Endodermal cell (in vitro differentiated cells): ENCODE measurements at places on chromosomes 16 and 17. TPM values are rescaled to one million over a fixed set of nuclear protein-coding genes. Genes with fewer than 3 reads are reported as not detected.

DNA sequence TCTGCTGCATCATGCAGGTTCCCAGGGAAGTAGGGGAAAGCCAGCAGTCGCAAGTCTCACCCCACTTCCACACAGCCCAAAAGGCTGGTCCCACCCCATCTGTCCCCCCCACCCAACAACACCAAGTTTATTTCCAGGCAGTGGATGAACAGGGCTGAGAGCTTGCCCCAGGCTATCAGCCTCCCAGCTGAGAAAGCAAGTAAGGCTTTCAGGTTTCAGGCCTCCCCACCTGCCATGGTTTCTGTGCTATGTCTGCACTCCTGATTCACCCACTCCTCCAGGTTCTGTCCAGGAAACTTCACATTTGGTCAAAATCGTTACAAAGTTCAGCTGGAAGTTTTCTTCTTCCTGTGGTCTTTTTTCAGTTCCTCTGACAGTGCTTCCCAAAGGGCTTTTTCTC, 97.5 kb upstream of the HS3ST3A1 start:
- DNase-seq = no peak
- no peak overlapping the region for H3K27ac ChIP-seq
- no peaks in the 10 kb centered on the region for H3K36me3 ChIP-seq
- H3K4me1 ChIP-seq = no peaks in the 10 kb centered on the region
- H3K4me3 ChIP-seq = no peak overlapping the region

FBXO39 gene
- 0.29 TPM in 2 of 3 replicates, not detected in the other for total RNA-seq

GRCh38 chr16:89922477-89922883, 662 bp upstream of the TUBB3 start:
- peak; percentile 92 for DNase-seq
- H3K36me3 ChIP-seq = peaks cover 2% of the 10 kb centered on the region

- H3K4me3 ChIP-seq = no peak overlapping the region
- H3K27ac ChIP-seq = no peak overlapping the region
- H3K4me1 ChIP-seq = no peaks in the 10 kb centered on the region
- DNase-seq = no peak
- H3K27me3 ChIP-seq = no peaks in the 10 kb centered on the region
- no peaks in the 10 kb centered on the region for H3K36me3 ChIP-seq
Observed at GRCh38 chr17:51667706-51668083, 407.3 kb downstream of the UTP18 start.

GRCh38 chr17:64968652-64969501, 49.6 kb upstream of the LRRC37A3 start:
- no peak overlapping the region for H3K27ac ChIP-seq
- no peaks in the 10 kb centered on the region for H3K4me1 ChIP-seq
- no peak overlapping the region for H3K4me3 ChIP-seq
- DNase-seq = no peak
- peaks cover 12% of the 10 kb centered on the region for H3K36me3 ChIP-seq

DNA sequence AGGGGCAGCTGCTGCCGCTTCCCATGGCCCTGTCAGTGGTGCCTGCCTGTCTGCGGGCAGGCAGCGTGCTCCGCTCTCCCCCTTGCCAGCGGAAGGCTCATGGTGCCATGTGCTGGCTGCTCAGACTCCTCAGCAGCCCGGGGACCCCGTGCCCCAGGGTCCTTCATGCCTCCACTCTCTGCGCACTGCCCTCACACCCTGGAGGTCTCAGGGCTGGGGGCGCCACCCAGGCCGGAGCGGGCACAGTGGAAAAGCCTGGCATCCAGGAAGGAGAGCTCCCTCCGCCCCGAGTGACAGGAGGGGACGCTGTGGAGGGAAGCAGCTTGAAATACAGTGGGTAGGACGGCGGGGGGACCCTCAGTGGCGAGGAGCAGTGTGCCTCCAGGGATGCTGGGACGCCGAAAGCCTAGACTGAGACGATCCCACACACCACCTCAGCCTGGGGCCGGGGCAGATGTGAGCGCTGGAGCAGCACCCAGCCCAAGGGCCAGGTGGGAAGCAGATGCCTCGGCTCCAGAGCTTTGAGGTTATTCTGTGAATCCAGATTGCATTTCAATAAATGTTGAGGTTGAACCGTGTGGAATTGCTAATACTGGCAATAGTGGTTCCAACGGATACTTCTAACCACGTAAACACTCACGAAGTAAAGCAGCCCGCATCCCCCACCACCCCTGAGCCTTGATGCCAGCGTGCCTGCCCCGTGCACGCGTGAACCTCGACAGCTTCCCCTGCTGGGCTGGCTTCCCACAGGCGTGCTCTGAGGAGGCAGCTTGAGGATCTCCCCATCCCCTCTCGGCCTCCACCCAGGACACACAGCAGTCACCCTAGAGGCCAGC, 6.5 kb downstream of the TMEM204 start:
- no peaks in the 10 kb centered on the region for H3K4me1 ChIP-seq
- no peak overlapping the region for H3K4me3 ChIP-seq
- no peaks in the 10 kb centered on the region for H3K27me3 ChIP-seq
- no peak overlapping the region for H3K27ac ChIP-seq
- H3K36me3 ChIP-seq = no peaks in the 10 kb centered on the region

DNA sequence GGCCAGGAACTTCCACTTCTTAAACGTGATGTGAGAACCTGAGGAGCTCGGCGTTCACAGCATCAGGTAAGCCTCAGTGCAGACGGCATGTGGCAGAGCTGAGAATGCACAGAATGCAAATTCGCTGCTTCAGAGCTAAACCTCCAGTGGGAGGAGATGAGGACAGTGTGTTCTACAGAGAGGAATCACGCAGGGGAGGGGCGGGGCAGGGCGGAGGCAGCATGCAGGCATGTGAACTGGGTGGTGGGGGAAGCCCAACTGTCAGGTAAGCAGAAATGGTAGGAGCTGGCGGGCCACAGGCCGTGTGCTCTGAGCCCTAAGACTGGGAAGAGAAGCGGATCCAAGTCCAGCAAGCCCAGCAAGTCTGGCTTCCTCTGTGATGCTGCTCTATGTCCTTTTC, 94.7 kb downstream of the ZNF778 start:
- no peak overlapping the region for H3K27ac ChIP-seq
- H3K27me3 ChIP-seq = no peaks in the 10 kb centered on the region
- peaks cover 51% of the 10 kb centered on the region for H3K36me3 ChIP-seq
- no peak for DNase-seq

- H3K27ac ChIP-seq = no peak overlapping the region
- no peaks in the 10 kb centered on the region for H3K27me3 ChIP-seq
- no peak for DNase-seq
- no peak overlapping the region for H3K4me3 ChIP-seq
Observed at GRCh38 chr17:66337866-66338485, 35.6 kb downstream of the PRKCA start.

- no peaks in the 10 kb centered on the region for H3K27me3 ChIP-seq
- H3K36me3 ChIP-seq = no peaks in the 10 kb centered on the region
- DNase-seq = no peak
- H3K4me1 ChIP-seq = peaks cover 14% of the 10 kb centered on the region
- H3K4me3 ChIP-seq = no peak overlapping the region
Observed at GRCh38 chr16:84888450-84888849, 68.7 kb downstream of the CRISPLD2 start.

DNA sequence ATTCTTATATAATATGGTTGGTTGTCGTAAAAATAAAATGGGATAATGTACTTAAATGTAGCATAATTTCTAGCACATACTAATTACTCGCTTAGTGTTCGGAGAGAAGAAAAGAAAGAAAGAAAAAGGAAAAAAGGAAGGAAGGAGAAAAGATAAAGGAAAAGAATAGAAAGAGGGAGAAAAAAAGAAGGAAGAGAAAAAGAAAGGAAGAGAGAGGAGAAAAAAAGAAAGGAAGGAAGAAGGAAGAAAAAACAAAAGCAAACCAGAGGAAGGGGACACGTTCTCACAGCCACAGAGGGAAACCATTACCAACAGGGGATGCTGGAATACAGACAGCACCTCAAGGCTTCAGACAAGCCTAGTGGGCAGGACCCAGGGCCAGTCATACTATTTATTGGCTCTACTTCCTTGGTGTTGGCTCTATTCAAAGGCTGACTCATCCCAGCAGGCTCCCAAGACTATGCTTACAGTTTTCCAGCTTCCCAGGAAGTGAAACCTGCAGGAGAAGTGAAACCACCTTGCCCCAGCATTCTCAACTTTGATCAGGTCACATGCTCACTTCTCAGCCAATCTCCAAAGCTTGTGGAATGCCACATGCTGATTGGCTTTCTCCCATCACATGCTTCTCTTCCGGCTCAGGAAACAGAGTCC, 273.5 kb upstream of the IRX5 start:
- H3K36me3 ChIP-seq = no peaks in the 10 kb centered on the region
- no peaks in the 10 kb centered on the region for H3K4me1 ChIP-seq
- no peak overlapping the region for H3K27ac ChIP-seq
- H3K27me3 ChIP-seq = peaks cover 22% of the 10 kb centered on the region

- peak; percentile 88 for DNase-seq
- H3K36me3 ChIP-seq = no peaks in the 10 kb centered on the region
- H3K27ac ChIP-seq = no peak overlapping the region
- H3K4me1 ChIP-seq = no peaks in the 10 kb centered on the region
Observed at GRCh38 chr17:62739645-62740388, 68.3 kb downstream of the MARCHF10 start.

GRCh38 chr17:49795372-49795771, 6.9 kb downstream of the KAT7 start:
- no peaks in the 10 kb centered on the region for H3K27me3 ChIP-seq
- no peak for DNase-seq
- no peaks in the 10 kb centered on the region for H3K4me1 ChIP-seq
- H3K4me3 ChIP-seq = no peak overlapping the region
- no peak overlapping the region for H3K27ac ChIP-seq
- peaks cover 93% of the 10 kb centered on the region for H3K36me3 ChIP-seq

BRIP1 gene
- total RNA-seq = 9.8 to 25.5 TPM (median 24.4 TPM) in 3 replicates

DNA sequence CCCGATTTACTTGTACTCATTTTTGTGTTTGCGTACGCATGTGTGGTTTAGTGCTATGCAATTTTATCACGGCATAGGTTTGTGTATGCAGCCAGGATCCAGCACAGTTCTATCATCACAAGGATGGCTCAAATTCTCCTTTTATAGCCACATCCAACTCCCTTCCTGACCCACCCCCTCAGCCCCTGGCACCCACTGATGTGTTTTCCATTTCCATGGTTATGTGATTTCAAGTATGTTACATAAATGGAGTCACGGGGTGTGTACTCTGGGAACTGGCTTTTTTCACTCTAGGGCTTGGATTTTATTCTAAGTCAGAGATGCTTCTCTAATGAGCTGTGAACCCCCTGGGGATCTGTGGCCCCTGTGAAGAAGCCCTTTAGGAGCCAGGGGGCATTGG, 16.8 kb downstream of the IL4R start:
- H3K4me1 ChIP-seq = peaks cover 9% of the 10 kb centered on the region
- H3K4me3 ChIP-seq = no peak overlapping the region
- DNase-seq = peak; percentile 71
- H3K27me3 ChIP-seq = no peaks in the 10 kb centered on the region
- H3K36me3 ChIP-seq = no peaks in the 10 kb centered on the region
- H3K27ac ChIP-seq = no peak overlapping the region

GRCh38 chr17:39750131-39751015, 12.6 kb downstream of the GRB7 start:
- H3K36me3 ChIP-seq = peaks cover 2% of the 10 kb centered on the region
- no peak overlapping the region for H3K27ac ChIP-seq
- no peaks in the 10 kb centered on the region for H3K27me3 ChIP-seq
- no peak overlapping the region for H3K4me3 ChIP-seq
- DNase-seq = peak; percentile 49

TBC1D3C gene
- total RNA-seq = 1.3 TPM in 1 of 3 replicates, not detected in the others

GRCh38 chr16:24507959-24508480, 31.3 kb upstream of the RBBP6 start:
- H3K4me3 ChIP-seq = no peak overlapping the region
- no peaks in the 10 kb centered on the region for H3K4me1 ChIP-seq
- H3K36me3 ChIP-seq = no peaks in the 10 kb centered on the region
- H3K27ac ChIP-seq = no peak overlapping the region
- DNase-seq = no peak

DNA sequence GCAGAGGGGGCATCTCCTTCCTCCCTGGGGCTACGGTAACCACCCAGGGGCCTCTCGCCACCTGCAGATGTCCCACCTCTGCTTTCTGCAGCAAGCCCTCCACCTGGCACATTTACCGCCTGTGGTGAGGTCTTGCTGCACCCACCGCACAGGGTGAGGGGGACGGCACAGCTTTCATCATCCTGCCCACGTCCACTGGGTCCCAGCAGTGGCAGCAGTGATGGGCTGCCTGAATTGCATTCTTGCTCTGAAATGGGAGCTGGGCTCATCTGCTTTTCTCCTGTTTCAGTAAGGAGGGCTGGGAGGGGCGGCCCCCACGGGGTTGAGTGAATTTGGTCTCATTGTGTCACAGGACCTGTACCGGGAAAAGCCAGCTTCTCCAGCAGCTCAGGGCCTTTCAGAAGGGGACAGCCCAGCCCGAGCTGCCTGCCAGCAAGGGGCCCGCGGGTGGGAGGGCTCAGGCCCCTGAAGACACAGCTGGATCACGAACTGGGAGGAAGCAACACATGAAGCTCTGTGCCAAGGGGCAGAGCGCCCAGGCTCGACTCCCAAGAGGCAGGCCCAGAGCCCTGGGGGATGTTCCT, 12.7 kb downstream of the DNAAF8 start:
- peaks cover 14% of the 10 kb centered on the region for H3K36me3 ChIP-seq
- no peak for DNase-seq
- H3K27ac ChIP-seq = no peak overlapping the region
- no peak overlapping the region for H3K4me3 ChIP-seq
- no peaks in the 10 kb centered on the region for H3K4me1 ChIP-seq

DNA sequence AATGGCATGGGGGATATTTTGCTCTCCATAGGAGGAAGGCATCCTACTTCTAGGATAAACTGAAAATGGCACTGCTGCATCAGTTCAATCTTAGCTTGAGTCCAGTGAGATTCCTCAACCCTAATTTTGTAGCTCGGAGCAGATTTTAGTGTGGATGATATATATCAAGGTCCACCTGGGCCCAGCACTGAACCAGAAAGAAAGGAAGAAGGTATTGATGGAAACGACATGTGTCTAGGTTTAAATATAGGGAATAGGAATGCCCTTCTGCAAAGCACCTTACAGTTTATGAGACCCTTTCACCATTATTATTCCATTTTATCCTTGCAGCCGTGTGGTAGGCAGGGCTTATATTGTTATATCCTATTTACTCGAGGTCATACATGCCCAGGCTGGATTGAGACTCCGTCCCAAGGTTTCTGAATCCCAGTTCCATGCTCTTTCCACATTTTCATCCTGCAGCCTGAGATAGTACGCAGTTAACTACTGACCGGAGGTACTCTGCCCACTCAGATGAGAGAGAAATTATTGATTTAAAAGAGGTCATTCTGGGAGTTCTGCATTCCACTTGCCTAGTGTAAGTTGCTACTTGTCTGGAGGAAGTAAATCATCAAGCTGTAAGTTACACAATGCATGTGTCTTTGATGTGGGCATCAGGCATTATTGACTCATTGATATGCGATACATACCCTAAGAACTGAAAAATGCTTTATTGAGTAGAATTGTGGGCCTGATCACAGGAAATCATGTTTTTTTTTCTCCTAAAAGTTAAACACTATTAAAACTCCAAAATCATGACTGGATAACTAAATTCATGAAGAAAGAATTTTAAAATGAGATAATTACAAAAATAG, 10.1 kb downstream of the KRT39 start:
- peaks cover 46% of the 10 kb centered on the region for H3K27me3 ChIP-seq
- no peaks in the 10 kb centered on the region for H3K4me1 ChIP-seq
- H3K4me3 ChIP-seq = no peak overlapping the region
- DNase-seq = no peak
- no peak overlapping the region for H3K27ac ChIP-seq
